Left lobe of liver (tissue), 2 donors: ENCODE measurements at places on chromosomes 6 and 20. TPM values are rescaled to one million over a fixed set of nuclear protein-coding genes. Genes with fewer than 3 reads are reported as not detected.

The ARFGEF3 gene
- total RNA-seq, result 0.18 TPM

The CFAP206 gene
- not detected for total RNA-seq

DNA sequence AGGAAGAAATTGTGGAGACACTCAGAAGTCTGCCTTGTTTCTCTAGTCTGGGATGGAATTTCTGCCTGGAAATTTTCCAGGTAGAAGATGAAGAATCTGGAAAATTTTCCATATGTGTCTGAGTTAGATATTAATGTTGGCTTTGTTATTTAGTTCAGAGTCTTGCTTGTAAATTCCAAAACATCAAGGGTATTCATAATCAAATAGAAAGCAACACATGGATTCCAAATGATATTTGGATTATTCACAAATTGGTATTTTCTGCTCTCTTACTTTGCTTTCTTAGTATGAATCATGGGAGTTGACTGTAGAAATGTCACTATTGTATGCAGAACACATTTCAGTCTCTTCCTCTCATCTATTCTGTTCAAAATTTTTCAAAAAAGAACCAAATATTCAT, 116.0 kb downstream of the GRIK2 start:
- DNase-seq, result no peak

GRCh38 chr6:57019434-57019833, 27.1 kb upstream of the KIAA1586 start:
- no peak for DNase-seq

DNA sequence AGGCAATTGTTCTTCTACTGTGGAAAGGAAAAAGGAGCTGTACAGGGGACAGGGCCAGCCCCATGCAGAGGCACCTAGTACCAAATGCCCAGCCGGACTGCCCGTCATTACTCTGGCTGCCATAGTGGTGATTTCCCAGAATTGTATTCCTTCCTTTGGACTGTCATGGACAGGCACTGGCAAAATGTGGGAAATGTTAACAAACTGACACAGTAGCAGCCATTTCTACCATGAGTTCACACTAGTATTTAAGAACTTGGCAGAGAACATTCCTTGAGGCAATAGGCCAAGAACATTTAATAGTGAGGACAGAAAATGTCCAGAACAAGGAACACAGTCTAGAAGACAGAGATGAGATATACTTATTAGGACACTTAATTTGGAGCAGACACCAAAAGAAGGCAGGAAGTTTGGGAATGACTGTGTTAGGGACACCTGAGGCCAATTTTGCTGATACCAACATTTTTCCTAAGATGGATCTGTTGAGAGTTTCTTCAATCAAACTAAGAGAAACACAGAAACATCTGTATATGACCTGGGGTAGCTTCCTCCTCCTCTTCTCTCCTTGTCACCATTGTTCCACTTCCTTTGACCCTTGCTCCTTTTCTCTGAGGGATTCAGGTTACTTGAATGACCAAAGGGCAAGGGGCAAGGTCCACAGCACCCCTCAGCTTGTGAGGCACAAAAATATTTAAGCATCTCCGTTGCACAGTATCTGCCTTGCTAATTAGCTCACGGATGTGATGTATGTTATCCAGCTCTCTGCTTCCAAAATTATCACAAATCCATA, 14.9 kb downstream of the ADTRP start:
- DNase-seq, result no peak

- DNase-seq, result peak; percentile 37
These were observed 131.6 kb upstream of the PMEPA1 start for GRCh38 chr20:57841297-57841866.

The BHLHE23 gene
- total RNA-seq, result not detected
